Effector CD4-positive, alpha-beta T cell (primary cell): ENCODE measurements at places on chromosomes 7 and 10.

- DNase-seq = no peak
These were observed 182.2 kb upstream of the INHBA start for GRCh38 chr7:41885078-41885477.

DNA sequence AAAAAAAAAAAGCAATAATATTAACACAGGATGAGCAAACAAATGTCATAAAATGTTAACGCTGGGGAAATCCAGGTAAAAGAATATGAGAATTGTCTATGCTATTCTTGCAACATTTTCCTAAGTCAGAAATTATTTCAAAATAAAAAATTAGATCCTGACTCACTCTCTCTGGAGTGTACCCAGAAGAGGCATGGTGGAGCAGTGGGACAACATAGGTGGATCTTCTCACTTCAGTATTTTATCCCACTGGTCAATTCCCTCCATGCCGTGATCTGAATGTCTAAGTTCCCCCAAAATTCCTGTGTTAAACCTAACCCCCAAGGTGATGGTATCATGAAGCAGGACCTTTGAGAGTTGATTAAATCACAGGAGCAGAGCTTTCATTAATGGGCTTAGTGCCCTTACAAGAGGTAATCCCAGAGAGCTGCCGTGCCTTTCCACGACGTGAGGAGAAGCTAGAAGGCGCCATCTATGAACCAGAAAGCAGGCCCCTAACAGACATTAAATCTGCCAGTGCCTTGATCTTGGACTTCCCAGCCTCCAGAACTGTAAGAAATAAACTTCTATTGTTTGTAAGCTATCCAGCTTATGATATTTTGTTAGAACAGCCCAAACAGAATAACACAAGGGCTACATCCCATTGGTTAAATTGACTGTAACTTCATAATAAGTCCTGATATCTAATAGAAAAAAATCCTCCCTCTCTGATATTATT is 35.2 kb downstream of the USP6NL start:
- no peak for DNase-seq

- no peak for DNase-seq
These were observed 74.5 kb downstream of the PKD1L1 start for GRCh38 chr7:47873762-47874161.

DNA sequence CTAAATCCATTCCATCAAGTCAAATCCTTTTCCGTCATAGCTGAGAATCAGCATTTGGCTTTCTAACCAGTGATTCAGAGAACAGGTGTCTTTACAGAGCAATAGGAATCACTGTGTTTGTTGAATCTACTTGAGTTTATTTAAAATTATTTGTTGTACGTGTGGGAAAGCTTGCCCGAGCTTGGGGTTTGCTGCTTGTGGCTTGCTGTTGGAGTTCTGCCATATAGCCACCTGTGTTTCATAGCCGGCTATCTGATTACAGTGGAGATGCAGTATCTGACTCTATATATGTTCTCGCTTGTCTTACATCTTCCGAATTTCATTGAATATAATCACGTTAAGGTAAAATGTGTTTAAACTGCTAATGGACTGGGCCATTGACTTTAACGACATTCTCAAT is 274.3 kb upstream of the MKI67 start:
- DNase-seq = no peak

DNA sequence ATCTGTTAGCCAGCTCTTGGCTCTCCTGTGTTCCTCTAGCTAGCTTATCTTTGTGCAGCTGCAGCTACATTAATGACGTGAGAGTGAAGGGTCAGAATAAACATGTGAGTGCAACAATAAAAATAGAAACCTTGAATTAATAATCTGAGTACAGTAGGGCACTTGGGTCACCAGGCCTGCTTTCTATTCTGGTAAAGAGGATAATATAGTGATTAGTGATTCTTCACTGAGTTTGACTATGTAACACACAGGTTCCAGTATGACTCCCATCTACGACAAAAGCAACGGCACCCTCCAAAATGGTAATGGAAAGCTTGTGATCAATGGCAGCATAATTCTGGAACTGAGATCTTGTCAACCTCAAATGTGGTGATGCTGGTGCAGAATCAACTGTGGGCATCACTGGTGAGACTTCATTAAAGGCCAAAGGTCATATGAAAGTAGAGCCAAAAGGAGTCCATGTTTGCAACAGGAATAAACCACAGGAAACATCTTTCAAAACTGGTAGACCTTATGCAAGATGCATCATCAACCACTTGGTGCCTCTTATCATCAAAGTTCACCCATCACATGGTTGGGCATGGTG is 77.6 kb downstream of the NRBF2 start:
- no peak for DNase-seq

DNA sequence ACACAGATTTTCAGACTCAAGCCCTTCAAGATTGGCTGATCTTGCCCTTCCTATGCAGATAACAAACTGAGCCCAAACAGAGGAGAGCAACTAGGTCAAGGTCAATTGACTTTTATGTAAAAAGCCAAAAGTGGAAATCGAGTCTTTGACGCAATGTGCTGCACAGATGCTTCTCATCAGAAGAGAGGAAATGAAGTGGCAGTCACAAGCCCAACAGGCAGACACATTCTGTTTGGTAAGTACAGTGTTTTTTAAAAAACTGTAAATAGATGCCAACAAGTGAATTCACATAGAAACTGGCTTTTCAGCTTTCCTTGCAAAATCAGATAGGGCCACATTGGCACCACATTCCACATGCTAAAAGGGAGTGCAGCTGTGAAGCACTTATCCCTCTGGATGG is 606.6 kb downstream of the KCNMA1 start:
- no peak for DNase-seq

DNA sequence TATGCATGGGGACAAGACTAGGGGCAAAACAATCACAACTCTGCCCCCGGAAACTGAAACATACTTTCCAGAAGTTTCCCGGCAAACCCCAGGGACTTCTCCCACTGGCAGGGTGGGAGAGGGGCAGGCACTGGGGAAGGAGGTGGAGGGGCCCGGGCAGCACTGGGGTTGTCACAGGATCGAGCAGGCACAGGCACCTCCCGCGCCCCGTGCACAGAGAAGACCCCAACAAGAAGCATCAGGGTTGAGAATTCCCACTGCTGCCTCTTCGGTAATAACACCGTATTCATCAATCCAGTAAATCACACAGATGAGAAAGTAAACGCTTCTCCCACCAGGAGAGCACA is 490.5 kb downstream of the PTPRN2 start:
- no peak for DNase-seq

DNA sequence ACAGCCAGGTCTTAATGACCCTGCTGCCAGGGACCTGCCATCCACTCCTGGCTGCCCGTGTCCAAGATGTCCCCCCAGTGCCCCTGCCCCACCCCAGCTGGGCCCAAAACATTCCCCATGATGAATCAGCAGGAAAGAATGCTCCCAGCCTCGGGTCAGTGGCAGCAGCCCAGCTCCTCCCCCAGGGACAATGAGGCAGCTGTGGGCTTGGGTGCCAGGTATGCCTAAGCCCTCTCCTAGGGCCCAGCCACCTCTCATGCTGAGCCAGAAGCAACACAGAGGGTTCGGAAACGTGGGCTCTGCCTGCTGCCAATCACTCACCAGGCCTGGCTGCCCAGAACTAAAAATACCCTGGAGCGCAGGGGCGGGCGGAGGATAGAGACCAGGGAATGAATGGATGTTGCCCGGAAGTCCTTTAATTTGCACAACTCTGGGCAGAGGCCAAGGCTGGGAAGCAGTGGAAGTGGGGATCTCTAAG is 1.5 kb upstream of the LOXL4 start:
- no peak for DNase-seq

DNA sequence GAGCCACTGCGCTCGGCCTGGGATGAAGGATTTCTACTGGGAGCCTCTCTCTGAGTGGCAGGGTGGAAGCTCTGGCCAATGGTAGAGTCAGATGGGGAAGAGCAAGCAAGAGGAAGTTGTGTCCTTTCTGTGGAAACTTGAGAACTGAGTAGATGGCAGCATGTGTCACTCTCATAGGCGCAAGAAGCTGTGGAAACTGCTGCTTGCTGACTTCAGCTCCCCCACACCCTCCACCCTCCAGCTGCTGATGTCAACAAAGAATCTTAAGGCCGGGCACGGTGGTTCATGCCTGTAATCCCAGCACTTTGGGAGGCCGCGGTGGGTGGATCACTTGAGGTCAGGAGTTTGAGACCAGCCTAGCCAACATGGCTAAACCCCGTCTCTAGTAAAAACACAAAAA is 39.8 kb upstream of the SRGN start:
- DNase-seq = no peak

DNA sequence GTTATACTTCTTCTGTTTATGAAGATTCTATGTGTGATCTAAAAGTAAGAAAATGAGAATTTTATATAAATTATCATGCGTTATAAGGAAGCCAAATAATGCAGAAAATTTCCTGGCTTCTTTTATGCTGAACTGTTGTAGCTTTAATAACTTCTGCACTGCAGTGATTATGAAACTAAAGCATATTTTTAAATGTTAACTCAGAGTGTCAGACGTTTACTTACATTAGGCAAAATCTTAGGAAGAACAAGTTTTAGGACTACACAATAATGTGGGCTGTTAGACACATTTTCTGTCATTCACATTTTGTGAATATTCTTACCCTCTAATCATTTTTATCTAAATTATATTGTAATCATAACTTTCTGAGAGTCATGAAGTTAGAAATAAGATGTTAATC is 22.0 kb downstream of the GRM3 start:
- no peak for DNase-seq

DNA sequence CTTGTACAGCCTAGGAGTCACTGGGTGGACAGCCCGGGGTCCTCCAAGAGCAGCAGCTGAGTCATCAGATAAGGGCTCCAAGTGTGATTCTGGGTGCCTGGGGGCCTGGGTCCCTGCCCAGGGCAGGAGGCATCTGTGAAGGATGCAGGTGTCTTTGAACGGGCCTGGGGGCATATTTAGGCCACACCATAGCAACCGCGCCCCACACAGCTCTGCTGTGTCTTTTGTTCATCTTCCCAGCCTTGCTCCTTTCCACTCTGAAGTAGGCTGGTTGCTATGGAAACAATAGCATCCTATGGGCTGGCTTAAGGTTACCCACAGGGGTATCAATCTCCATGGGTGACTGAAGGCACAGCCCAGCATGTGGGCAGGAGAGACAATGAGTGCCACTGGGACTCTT is 324.7 kb downstream of the TCERG1L start:
- no peak for DNase-seq

DNA sequence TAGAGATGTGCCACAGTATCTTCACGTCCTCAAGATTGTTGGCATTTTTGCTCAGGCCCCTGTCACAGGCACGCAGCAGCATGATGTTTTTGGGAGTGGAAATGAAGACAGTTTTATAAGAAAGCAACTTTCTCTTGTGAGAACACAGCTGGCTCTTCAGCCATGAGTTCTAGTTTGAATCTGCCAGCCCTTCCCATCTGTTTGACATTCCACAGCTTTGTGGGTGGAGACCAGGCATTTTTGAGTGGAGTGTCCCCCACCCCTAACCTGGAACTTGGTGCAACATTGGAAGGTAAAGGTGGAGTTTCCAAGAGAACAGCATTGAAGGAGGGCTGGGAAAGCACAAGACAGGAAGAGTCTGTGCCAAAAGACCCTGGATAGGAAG is 253.1 kb upstream of the IGFBP3 start:
- no peak for DNase-seq

DNA sequence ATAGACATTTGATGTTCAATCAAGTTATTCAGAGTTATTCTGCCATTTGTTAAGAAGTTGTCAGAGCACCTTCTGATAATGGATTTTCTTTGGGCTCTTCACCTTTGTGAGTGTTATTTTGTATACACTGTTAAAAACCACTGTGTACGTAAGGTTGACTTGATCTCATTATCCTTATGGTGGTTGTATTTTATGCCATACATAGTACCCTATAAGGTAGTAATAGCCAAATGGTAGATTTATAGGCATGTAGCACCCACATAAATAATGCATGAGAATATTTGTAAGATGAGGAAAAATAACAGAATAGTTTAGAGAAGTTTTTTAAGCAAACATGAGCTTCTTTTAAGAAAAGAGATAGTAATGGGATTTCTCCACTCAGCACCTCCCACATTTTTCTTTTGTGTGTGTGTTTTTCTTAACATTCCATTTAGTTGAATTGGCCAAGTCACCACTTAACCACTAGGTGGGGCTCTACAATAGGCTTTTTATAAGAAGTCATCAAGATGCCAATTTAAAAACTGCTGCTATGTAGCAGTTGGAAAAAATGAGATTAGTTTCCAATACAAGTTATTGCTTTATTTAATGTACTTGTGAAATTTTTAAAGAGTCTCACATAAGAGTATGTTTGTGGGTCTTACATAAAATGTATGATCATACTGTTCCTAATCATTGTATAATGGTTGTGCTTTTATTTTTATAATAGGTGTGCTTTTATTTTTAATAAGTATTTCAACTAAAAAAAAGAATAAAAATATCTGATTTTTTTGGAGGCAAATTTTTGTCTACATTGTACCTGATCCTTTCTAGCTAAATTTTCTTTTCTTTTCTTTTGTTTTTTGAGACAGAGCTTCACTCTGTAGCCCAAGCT is 41.1 kb upstream of the STMP1 start:
- DNase-seq = peak; percentile 21

DNA sequence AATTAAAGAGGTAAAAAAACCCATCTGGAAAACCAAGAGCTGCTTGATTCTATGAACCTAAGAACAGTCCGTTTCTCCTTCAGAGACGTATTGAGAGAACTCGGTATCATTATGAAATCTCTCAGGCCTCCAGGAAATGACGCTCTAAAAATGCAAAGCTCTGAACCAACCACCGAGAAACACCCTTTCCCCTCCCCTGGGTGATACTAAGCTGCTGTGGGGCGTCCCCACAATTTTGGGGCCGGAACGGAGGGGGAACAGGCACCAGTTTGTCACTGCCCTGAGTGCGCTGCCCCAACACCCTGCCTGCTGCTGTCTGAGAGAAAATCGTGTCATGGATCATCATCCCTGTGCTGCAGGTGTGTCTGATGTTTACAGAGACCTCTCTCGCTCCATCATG is 509.5 kb downstream of the DNAJB6 start:
- no peak for DNase-seq

- no peak for DNase-seq
These were observed 190.9 kb upstream of the CALN1 start for GRCh38 chr7:72603073-72603472.

GRCh38 chr7:92849322-92849721 is 12.9 kb upstream of the CDK6 start:
- DNase-seq = no peak

DNA sequence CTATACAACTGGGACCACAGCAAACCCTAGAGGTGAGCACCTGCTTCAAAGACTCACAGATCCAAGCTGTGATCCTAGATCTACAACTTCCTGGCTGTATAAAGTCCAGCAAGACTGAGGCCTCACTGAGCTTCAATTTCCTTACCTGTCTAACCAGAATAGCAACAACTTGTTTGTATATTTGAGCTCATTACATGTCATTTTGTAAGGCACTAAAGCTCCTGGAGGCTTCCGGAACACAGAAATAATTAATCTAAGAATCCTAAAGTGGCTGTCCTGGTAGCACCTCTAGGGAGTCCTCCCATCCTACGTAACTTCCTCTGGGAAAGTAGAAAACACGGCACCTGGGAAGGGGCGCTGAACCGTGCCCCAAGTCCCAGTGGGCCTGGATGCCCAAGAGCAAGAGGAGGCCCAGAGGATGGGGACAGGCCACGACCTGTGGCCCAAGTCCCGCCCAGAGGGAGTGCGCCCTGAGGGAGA is 39.4 kb downstream of the HK1 start:
- DNase-seq = no peak
